Activated naive CD8-positive, alpha-beta T cell treated with anti-CD3 and anti-CD28 coated beads for 36 hours (primary cell): ENCODE measurements at places on chromosomes 1 and 21.

DNA sequence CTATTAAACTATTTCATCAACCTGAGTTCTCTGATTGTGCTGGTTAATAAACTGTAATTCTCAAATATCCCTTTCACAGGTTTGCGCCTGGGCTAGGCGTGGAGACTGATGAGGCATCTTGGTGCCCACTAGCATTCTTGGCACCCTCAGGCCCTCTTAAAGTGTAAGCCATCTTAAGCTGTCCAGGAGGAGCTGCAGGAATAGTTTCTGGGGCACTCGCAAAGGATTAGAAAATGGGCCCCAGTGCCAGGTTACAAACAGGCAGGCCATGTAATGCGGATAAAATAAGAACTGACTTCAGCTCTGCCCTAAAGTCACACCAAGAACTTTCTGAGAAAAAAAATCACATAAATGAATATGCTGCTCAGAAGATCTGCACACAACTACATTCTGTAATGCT lies 1.1 kb downstream of the CASQ2 start:
- no peak for DNase-seq

- peak; percentile 17 for DNase-seq
Observed at GRCh38 chr1:42684139-42684538, 1.9 kb downstream of the YBX1 start.

- DNase-seq: no peak
Observed at GRCh38 chr1:70440642-70441391, 29.7 kb downstream of the CTH start.

- no peak for DNase-seq
Observed at GRCh38 chr1:25343872-25344271, 5.7 kb downstream of the TMEM50A start.

GRCh38 chr1:1928231-1929101 lies 9.4 kb upstream of the TMEM52 start:
- no peak for DNase-seq

GRCh38 chr1:248691567-248692155 lies 10.9 kb downstream of the OR14I1 start:
- no peak for DNase-seq

- no peak for DNase-seq
Observed at GRCh38 chr1:195053478-195053877, 1554.8 kb downstream of the KCNT2 start.

GRCh38 chr1:82947278-82947677 lies 1051.7 kb downstream of the TTLL7 start:
- no peak for DNase-seq

- no peak for DNase-seq
Observed at GRCh38 chr21:38887749-38888148, 82.0 kb downstream of the ETS2 start.

DNA sequence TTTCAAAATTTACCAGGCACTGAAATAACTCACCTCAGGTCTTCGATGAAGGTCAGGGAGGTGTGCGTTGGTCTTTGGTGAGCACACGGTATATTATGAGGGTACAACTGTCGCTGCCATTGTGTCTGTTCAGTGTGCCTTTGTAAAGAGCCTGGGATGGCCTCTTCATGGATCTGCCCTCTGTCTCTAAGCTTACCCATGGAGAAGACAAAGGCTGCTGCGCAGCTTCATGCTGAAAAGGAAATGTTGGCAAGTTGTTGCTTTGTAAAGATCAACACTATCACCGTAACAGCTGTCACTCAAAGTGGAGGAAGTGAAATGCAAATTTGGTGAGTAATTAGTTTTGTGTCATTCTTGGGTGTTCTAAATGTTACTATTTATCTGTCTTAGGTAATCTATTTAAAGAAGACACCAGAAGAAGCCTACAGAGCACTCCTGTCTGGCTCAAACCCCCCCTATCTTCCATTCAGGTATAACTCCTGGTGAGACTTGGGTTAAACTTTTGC lies 71.6 kb downstream of the CDC14A start:
- no peak for DNase-seq

DNA sequence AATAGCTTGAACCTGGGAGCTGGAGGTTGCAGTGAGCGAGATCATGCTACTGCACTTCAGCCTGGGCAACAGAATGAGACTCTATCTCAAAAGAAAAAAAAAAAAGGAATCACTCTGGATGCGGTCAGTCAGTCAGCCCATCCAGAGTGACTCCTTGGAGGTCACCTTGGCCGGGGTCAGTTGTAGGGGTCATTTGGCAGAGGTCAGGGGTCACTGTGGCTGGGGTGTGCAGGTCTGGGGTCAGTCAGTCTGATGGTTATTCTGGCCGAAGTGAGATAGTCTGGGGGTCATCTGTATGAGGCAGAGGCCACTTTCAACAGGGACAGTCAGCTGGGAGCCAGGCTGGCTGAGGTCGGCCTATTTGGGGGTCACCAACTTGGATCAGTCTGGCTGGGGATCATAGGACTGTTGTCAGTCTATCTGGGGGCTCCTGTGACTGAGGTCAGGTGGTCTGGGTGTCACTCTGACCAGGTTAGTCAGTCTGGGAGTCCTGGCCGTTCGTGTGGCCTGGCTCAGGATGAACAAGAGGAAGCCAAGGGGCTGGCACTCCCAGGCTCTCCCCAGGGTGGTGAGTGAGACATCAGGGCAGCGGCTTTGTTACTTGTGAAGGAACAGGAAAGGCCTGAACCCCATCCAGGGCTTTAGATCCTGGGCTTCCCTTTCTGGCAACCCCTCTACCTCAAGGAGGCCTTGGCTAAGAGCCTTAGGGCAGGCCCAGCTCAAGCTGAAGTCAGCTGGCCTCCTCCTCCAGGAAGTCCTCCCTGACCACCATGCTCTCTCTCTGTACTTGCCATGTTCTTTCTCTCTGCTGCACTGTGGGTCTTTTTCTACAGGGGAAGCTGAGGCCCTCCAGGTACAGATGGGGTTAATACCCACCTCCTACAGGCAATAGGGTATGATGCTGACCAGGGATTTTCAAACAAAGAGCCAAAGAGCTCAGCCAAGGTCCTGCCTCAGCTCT lies 15.1 kb downstream of the PTPRU start:
- DNase-seq: no peak
